Smooth muscle cell of the coronary artery (primary cell): ENCODE measurements at places on chromosomes 7 and 10. TPM values are rescaled to one million over a fixed set of nuclear protein-coding genes. Genes with fewer than 3 reads are reported as not detected.

TMEM130 gene
- 0.12 and 0.23 TPM in 2 replicates for total RNA-seq

CD36 gene
- total RNA-seq = 0.45 and 132 TPM in 2 replicates

FZD8 gene
- total RNA-seq = 5.6 and 34.9 TPM in 2 replicates

FAM180A gene
- total RNA-seq = 7.2 and 16.3 TPM in 2 replicates

IKZF1 gene
- not detected in 2 replicates for total RNA-seq

PDZD7 gene
- total RNA-seq = 2.0 and 2.7 TPM in 2 replicates

CDK14 gene
- total RNA-seq = 28.7 and 54.0 TPM in 2 replicates

CTAGE8 gene
- 0.12 TPM in 1 of 2 replicates, not detected in the other for total RNA-seq

CCDC172 gene
- total RNA-seq = not detected in 2 replicates

TWIST1 gene
- total RNA-seq = 31.1 and 267 TPM in 2 replicates
